Glomerular endothelial cell (primary cell): ENCODE measurements at places on chromosomes 1 and 21. TPM values are rescaled to one million over a fixed set of nuclear protein-coding genes. Genes with fewer than 3 reads are reported as not detected.

- no peak for DNase-seq
These were observed 742.0 kb downstream of the NCAM2 start for GRCh38 chr21:21740207-21740606.

DNA sequence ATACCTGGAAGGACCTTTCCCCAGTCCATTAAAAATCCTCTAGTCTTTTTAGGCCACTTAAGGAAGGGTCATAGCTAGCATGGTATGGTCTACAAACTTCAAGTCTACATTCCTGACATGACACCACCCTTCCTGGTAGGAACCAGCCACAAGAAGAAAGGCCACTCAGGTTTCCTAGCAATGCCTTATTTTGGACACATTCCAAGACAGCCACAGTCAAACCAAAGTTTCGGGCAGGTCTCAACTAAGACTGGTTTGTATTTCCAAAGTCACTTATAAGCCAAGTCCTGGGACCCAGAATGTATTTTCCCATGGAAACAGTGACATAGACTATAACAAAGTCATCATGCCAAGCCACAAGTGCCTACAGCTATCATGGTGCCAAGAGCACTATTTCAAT, 50.6 kb upstream of the SLC44A3 start:
- DNase-seq, result no peak

PADI2 gene
- total RNA-seq, result 0.18 and 1.3 TPM in 2 replicates

KRTAP21-2 gene
- total RNA-seq, result not detected in 2 replicates

- DNase-seq, result no peak
These were observed 773 bp downstream of the IFNGR2 start for GRCh38 chr21:33403786-33404585.

DNA sequence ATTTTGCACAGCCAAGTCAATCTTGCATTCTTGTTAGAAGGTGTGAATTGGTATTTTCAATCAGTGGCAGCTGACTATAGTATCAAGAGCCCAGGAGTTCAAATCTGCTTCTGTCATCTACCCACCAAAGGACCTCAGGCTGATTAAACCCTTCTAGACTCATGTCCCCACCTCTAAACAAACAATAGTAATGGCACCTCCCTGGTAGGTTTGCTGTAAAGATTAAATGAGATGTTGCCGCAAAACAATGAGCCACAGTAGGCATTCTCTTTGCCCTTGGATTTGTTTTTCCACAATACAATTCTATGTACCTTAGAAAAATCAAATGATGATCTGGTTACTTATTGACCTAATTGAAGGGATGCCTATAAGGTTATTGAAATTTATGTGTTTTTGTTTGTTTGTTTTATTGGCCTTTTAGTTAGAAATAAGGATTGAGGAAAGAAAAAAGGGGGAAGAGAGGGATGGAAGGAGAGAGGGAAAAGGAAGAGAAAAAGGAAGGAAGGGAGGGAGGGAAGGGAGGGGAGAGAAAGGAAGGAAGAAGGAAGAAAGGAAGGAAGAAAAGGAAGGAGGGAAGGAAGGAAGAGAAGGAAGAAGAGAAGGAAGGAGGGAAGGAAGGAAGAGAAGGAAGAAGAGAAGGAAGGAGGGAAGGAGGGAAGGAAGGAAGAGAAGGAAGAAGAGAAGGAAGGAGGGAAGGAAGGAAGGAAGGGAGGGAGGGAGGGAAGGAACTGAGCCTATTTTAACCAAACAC, 110.7 kb downstream of the ETS2 start:
- no peak for DNase-seq
